ENCODE measurements at places on chromosomes 3 and 15.
A peak's percentile ranks its signal among the peaks of the same experiment; 100 is the strongest.

DNA sequence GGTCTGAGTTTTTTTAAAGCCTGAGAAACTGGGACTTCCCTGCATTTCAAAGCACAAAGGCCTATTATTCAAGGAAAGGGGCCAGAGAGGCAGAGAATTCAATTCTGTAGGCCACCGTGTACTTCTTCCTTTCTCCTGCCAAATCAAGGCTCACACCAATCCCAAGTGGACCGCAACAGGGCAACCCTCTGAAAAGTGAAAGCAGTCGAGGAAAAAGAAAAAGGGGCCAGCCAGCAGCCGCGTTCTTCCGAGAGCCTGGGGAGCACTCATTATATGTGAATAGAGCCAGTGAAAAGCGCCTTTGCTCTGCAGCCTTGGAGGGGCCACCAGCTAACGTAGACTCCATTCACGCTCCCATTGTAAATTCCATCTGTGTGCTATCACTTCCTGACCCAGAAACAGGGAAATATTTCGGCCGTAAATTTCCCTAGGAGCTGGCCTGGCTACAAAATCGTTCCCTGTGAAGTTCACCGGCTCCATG is 45.9 kb upstream of the THUMPD3 start:
- H3K27me3 ChIP-seq: peaks cover 28% of the 10 kb centered on the region

DNA sequence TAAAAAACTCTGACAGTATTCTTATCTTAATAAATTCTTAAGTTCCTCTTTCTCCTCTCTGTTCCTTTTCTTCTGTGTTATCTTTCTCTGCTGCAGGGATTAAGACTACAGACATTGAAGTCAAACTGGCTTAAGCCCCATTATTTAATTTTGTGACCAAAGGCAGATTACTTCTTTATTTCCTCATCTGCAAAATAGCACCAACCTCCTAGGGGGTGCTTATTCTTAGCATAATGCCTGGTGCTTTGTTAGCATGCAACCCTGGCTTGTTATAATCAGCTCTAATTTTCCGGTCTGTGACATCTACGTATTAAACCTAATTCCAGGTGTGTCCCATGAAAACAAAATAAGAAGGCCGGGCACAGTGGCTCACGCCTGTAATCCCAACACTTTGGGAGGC is 23.8 kb downstream of the SEMA6D start:
- H3K36me3 ChIP-seq: no peaks in the 10 kb centered on the region
- no peak overlapping the region for H3K27ac ChIP-seq
- no peaks in the 10 kb centered on the region for H3K27me3 ChIP-seq
- H3K4me3 ChIP-seq: no peak overlapping the region

DNA sequence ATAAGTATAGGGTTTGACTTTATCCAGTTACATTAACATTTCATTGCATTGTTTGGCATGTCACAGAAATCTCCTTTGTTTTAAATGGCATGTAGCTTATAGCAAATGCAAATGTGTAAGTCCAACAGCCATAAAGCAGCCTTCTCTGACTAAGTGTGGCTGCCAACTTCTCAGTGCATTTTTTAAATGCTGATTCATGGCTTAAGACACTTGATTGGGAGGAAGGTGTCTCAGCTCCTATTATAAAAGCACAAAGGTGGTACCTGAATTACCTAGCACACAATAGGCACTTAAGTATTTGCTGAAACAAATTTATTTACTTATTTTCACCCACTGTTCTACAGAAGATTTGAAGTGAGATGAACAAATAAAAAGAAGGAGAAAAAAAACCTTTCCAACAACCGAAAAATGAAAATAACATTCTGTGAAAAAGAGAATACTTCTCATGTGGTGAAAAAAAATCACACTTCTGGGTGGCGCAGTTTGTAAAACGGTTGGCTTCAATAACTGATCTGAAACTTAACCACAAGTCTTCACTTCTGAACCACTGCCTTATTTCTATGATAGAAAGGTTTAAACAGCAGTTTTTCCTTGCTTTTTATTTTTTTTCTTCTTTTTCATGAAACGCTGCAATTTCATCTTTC is 105.5 kb upstream of the ICE2 start:
- no peak for DNase-seq
- H3K27me3 ChIP-seq: no peaks in the 10 kb centered on the region
- H3K4me1 ChIP-seq: peaks cover 76% of the 10 kb centered on the region
- peak overlapping the region; percentile 98 for H3K27ac ChIP-seq
- peaks cover 11% of the 10 kb centered on the region for H3K36me3 ChIP-seq
- H3K4me3 ChIP-seq: peak overlapping the region; percentile 88

DNA sequence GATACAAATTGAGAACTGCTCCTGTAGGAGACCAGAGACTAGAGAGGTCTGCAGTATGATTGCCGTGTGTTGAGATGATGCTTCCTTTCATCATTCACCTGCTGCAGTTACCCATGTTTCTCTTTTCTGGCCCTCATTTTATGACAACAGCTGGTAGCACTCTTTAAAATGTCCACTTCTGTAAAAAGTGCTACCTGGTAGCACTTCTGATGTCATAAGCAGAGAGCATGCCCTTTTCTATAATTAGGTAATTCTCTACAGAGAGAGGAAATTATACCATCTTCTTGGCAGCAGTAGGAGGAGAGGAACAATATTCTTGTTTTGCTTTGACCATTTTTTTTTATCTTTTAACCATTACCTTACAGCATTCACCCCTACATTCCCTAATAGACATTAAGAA is 123.8 kb downstream of the PPM1L start:
- no peak overlapping the region for H3K4me3 ChIP-seq
- H3K4me1 ChIP-seq: no peaks in the 10 kb centered on the region
- no peaks in the 10 kb centered on the region for H3K27me3 ChIP-seq
- no peak for DNase-seq
- H3K36me3 ChIP-seq: peaks cover 2% of the 10 kb centered on the region
- no peak overlapping the region for H3K27ac ChIP-seq

DNA sequence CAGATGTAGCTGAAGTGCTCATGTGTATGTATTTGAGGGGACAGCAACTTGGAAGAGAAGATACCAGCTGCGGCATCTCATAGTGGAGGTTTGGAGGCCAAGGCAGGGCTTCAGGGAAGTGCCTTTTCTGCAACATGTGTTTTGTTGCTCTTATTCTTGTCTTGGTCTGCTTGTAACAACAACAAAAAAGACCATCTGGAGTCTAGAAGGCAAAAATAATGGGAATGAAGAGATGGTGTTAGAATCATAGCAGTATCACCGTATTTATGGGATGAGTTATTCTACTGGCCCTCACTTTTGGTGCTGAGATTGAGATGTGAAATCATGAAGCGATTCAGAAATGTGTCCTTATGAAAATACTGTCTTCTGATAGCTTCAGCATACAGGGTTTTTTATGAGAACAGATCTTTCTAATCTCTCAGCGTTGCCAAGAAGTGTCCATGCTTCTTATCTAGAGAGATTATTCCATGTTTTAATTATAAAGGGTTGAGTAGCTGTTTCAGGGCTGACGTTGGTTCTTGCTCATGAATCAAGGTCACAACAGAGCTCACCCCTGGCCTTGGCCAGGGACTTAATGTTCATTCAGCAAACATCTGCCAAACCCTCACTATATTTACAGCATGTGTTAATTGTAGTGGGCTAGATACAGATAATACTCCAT is 58.0 kb downstream of the ITPR1 start:
- H3K36me3 ChIP-seq: peaks cover 2% of the 10 kb centered on the region
- H3K4me1 ChIP-seq: peaks cover 18% of the 10 kb centered on the region
- no peak for DNase-seq
- H3K27me3 ChIP-seq: no peaks in the 10 kb centered on the region
- no peak overlapping the region for H3K27ac ChIP-seq
- H3K4me3 ChIP-seq: no peak overlapping the region

- H3K27ac ChIP-seq: no peak overlapping the region
- peaks cover 3% of the 10 kb centered on the region for H3K4me1 ChIP-seq
- no peak for DNase-seq
These were observed 465.4 kb upstream of the THBS1 start for GRCh38 chr15:39115379-39116057.

- no peak for DNase-seq
- H3K36me3 ChIP-seq: no peaks in the 10 kb centered on the region
- no peak overlapping the region for H3K4me3 ChIP-seq
- no peak overlapping the region for H3K27ac ChIP-seq
- H3K4me1 ChIP-seq: no peaks in the 10 kb centered on the region
- H3K27me3 ChIP-seq: no peaks in the 10 kb centered on the region
These were observed 390.4 kb downstream of the LRTM1 start for GRCh38 chr3:54537506-54537905.

GRCh38 chr3:45016916-45017315 is 9.2 kb upstream of the CLEC3B start:
- no peak for DNase-seq
- H3K27ac ChIP-seq: peak overlapping the region; percentile 53
- no peaks in the 10 kb centered on the region for H3K27me3 ChIP-seq
- no peak overlapping the region for H3K4me3 ChIP-seq
- peaks cover 6% of the 10 kb centered on the region for H3K36me3 ChIP-seq

DNA sequence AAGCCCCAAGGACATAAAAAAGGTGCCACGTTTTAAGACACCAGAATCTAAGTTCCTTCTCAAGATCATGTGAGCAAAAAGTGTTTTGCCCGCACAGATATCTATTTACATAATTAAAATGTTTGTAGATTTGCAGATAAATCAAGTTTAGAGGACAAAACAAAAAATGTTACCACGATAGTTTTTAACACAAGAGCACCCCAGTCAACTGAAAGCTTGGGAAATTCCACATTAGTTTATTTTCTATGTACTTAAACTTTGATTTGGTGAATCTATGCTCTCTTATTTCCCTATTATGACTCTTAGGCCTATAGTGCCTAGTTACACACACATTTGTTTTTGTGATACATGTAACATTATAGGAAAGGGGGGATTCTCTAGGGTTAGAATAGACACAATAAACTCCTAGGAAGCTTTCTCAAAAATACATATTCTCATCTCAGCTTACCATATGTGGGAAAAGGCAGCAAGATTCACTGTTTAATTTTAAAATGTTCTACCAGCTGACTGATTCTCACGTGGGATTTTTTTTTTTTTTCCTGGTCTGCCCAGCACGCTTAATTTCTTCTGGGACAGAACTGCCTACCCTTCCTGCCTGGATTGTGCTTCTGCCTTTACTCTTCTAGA is 8.4 kb upstream of the LEKR1 start:
- peak overlapping the region; percentile 94 for H3K4me3 ChIP-seq
- H3K36me3 ChIP-seq: no peaks in the 10 kb centered on the region
- peaks cover 30% of the 10 kb centered on the region for H3K4me1 ChIP-seq
- H3K27ac ChIP-seq: peak overlapping the region; percentile 89
- no peak for DNase-seq

GRCh38 chr3:284322-284721 is 87.8 kb downstream of the CHL1 start:
- H3K27me3 ChIP-seq: no peaks in the 10 kb centered on the region
- H3K36me3 ChIP-seq: no peaks in the 10 kb centered on the region
- no peak for DNase-seq
- H3K27ac ChIP-seq: no peak overlapping the region
- no peak overlapping the region for H3K4me3 ChIP-seq

GRCh38 chr15:60871152-60871551 is 357.9 kb downstream of the RORA start:
- DNase-seq: no peak
- no peak overlapping the region for H3K27ac ChIP-seq
- no peaks in the 10 kb centered on the region for H3K36me3 ChIP-seq

GRCh38 chr3:111763001-111763471 is 96.0 kb upstream of the PHLDB2 start:
- H3K27me3 ChIP-seq: no peaks in the 10 kb centered on the region
- no peak for DNase-seq
- no peaks in the 10 kb centered on the region for H3K4me1 ChIP-seq
- no peak overlapping the region for H3K27ac ChIP-seq

DNA sequence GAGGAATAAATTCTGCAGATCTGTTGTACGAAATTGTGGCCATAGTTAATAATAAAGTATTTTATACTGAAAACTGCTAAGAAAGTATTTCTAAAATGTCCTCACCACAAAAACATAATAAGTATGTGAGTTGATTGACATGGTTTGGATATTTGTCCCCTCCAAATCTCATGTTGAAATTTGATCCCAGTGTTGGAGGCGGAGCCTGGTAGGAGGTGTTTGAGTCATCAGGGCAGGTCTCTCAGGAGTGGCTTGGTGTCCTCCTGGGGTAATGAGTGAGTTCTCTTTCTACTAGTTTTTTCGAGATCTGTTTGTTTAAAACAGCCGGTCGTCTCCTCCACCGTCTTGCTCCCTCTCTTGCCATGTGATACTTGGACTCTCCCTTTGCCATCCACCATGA is 424.1 kb upstream of the KCNMB2 start:
- no peaks in the 10 kb centered on the region for H3K36me3 ChIP-seq
- H3K4me1 ChIP-seq: no peaks in the 10 kb centered on the region
- no peak overlapping the region for H3K4me3 ChIP-seq
- peaks cover 5% of the 10 kb centered on the region for H3K27me3 ChIP-seq
- no peak overlapping the region for H3K27ac ChIP-seq

DNA sequence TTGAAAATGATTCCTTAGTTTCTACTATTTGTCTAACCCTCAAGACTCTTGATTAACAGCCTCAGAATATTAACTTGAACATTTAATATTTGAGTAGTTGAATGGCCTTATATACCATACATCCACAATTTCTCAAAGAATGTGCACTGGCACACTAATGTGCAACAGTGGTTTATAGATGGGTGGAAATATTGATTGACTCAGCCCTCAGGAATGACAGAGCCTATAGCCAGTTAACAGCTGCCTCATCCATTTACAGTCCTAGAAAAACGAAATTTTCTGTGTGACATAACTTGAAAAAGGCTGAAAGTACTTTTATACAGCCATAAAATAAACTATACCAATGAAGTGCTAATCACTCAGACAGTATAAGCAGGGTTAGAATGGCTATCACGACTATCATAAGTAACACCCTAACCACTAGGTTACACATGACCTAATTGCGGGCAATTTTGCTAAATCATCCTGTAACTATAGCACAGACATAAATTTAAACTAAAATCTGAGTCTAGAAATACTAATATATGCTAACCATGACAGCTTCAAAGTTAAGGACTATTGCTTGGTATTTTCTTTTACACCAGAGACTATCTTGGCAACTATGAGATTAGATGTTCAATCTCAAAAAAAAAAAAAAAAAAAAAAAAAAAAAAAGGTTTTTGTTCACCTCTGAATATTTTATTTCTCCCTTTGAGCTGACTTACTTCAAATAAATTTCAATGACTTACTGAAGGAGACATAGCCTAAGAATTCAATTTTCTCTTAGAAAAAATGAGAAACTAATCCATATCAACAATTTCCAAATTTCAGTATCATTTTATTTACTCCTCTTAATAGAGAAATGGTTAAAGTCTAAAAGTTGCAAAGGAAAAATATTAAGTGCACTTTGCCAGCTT is 9.3 kb downstream of the SECISBP2L start:
- H3K27me3 ChIP-seq: no peaks in the 10 kb centered on the region
- DNase-seq: no peak
- H3K36me3 ChIP-seq: peaks cover 2% of the 10 kb centered on the region
- H3K4me1 ChIP-seq: peaks cover 17% of the 10 kb centered on the region

- no peaks in the 10 kb centered on the region for H3K36me3 ChIP-seq
- no peaks in the 10 kb centered on the region for H3K4me1 ChIP-seq
- DNase-seq: no peak
- no peak overlapping the region for H3K4me3 ChIP-seq
- no peak overlapping the region for H3K27ac ChIP-seq
These were observed 537.6 kb downstream of the PLOD2 start for GRCh38 chr3:145623349-145623748.

- no peak overlapping the region for H3K4me3 ChIP-seq
- peaks cover 4% of the 10 kb centered on the region for H3K4me1 ChIP-seq
- H3K27ac ChIP-seq: no peak overlapping the region
- H3K27me3 ChIP-seq: no peaks in the 10 kb centered on the region
These were observed 99.6 kb upstream of the STT3B start for GRCh38 chr3:31432897-31433678.

- H3K4me3 ChIP-seq: no peak overlapping the region
- peaks cover 73% of the 10 kb centered on the region for H3K27me3 ChIP-seq
- DNase-seq: no peak
- peaks cover 5% of the 10 kb centered on the region for H3K36me3 ChIP-seq
- H3K27ac ChIP-seq: no peak overlapping the region
These were observed 5.9 kb downstream of the MEIS2 start for GRCh38 chr15:37094333-37094914.

- H3K27ac ChIP-seq: no peak overlapping the region
- H3K4me3 ChIP-seq: no peak overlapping the region
- DNase-seq: no peak
These were observed 1.6 kb downstream of the PTX3 start for GRCh38 chr3:157438194-157438730.
